ENCODE measurements at places on chromosomes 16 and 17.
A peak's percentile ranks its signal among the peaks of the same experiment; 100 is the strongest.

GRCh38 chr17:10666906-10667305, 9.8 kb upstream of the MYH3 start:
- DNase-seq, result peak; percentile 24

GRCh38 chr17:40915199-40915661, 22.2 kb downstream of the KRT23 start:
- DNase-seq, result no peak

GRCh38 chr17:81350320-81350890, 44.9 kb upstream of the BAHCC1 start:
- no peak for DNase-seq

- no peak for DNase-seq
Measured at GRCh38 chr16:31084584-31085302, 4.0 kb downstream of the PRSS53 start.

GRCh38 chr16:65062736-65063583, 58.9 kb downstream of the CDH11 start:
- peak; percentile 63 for DNase-seq

DNA sequence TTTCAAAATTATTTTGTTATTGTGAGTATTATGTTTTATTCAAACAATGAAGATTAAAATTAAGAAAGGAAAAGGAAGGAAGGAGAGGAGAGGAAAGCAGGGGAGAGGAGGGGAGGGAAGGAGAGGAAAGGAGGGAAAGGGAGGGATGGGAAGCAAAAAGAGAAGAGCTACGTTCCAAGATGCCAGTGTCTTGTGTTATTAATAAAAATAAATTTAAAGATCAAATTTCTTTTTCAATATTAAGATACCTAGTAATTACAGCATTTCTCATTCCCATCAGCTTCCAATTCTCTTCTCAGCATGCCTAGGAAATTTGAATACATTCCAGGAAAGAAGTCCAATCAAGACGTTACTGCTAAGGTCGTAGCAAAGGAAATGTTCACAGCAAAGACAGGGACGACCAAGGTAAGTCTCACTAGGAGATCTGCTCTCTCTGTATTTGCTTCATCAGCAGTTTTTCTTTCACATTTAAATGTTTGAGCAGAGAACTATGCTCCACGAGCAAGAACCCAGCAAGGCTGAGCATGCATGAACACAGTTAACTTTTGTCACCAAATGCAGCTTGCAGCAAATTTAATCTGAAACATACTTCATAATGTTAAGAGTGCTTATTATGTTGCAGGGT, 63.3 kb upstream of the HLF start:
- no peak for DNase-seq

DNA sequence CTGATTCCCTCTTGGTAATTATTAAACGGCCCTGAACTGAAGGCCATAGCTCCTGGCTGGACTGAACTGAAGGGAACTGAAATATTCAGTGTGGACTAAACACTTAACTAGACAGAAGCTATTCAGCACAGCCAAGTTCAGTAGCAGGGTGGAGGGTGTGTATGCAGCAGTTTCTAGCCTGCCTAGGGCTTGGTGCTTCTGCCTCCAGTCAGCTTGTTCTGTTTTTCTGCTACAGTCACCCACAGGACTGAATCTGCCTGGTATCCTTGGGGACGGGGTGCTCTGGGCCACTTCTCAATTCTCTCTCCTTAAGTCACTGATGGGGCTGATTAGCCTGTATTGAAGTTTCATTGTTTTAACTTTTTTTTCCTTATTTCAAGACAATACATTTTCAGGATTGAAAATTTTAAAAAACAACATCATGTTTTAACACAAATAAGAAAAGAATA, 77.1 kb downstream of the WWP2 start:
- DNase-seq, result peak; percentile 78

DNA sequence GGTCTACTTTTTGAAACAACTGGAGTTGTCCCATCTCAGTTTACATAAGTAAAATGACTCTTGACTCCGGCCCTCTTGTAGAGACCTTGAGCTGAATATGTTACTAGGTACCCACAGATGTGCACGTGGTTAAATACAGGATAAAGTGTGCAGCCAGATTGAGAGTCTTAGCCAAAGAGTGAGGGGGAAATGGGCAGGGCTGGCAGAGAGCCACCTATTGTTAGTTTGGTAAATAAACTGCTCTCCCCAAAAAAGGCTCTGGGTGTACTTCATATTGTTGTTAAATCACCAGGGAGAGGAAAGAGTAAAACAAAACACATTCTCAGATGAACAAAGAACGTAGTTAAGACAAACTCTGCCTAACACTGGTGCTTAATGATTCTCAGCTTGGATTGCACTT, 20.3 kb downstream of the G6PC1 start:
- DNase-seq, result no peak

All from Ammon's horn (tissue), 1 donor.